Activated naive CD4-positive, alpha-beta T cell treated with anti-CD3 and anti-CD28 coated beads, Interleukin-2, amount 50 U/mL, for 16 hours (primary cell): ENCODE measurements at places on chromosomes 16 and 17.

- DNase-seq, result no peak
These were observed 63.3 kb upstream of the TMC5 start for GRCh38 chr16:19354371-19354770.

DNA sequence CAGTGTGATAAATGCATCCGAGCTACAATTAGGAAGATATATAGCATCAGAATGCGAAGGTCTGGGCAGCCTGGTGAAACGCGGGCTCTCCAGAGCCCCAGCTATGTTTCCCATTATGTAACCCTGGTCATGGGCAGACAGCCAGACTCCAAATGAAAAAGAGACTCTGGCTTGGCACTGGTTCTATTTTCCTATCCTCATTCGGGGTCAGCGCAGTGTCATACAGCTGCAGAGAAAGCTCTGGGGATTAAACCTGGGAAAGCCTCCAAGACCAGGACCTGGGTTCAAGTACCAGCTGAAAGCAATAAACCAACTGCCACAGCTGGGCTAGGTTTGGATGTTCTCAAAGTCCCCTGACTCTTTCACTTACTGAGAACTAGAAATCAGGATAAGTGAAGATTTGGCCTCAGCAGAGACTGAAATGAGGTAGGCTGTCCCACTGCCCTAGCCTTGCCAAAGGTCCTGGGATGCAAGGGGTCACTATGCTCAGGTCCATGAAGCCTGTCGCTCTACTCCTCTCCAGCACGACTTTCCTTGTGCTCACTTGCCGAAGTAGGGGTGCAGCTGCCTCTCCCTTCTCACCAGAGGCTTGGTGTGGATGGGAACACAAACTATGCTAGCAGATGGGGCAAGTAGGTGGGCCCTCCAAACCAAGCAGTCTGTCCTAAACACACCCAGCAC lies 123.8 kb downstream of the SMG6 start:
- DNase-seq, result no peak

GRCh38 chr17:82399041-82399441 lies 19.1 kb upstream of the HEXD start:
- DNase-seq, result no peak

- no peak for DNase-seq
These were observed 45.9 kb downstream of the ABAT start for GRCh38 chr16:8720080-8720966.

- DNase-seq, result no peak
These were observed 88.4 kb upstream of the ATF7IP2 start for GRCh38 chr16:10297341-10298006.

DNA sequence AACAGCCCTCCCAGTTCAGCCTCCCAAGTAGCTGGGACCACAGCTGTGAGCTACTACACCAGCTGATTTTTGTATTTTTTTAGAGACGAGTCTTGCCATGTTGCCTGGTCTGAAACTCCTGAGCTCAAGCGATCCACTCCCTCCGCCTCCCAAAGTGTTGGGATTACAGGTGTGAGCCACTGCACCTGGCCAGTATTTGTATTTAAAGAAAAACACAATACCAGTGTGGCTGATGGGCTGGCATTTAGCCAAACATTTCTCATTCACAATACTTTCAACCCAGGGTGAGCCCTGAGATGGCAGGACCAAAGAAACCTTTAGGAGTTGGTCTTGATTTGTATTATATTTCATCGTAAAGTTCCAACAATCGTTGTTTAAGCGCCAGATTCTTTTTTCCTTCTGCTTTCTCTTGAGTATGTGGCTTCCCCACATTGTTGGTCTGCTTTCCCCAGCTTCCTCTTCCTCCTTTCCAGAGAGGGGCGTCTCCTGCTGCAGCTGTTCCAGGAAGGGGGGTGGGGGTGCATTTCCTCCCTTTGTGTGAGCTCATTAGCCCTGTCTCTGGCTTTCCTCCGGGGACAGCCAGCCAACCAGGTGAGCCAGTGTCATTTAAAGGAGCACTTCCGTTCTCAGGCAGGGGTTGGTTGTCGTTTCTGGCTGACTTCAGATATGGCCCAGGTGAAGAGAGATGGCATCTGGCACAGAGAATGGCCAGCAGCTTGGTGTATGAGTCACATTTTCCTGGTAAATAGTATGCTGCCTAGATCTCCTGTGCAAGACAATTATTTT lies 79.9 kb downstream of the GPRC5B start:
- peak; percentile 17 for DNase-seq

DNA sequence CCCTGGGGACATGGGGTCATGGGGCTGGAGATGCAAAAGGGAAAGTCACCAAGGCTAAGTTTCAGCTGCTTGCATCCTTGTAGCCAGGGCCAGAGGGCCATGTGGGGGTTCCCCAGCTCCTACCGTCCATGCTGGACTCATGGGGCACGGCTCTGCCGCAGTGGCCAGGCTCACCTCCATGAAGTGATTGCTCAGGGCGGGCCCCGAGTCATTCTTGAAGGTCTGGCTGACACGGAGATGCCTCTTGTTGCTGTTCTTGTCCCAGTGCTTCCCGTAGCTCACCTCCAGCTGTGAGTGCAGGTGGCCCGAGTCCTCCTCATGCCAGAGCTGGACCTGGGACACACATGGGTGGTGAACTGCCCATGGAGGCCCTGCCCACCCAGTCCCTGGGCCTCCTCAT lies 114.5 kb downstream of the RMI2 start:
- DNase-seq, result no peak

GRCh38 chr16:79349803-79350202 lies 250.7 kb downstream of the MAF start:
- DNase-seq, result no peak

GRCh38 chr17:47190243-47190642 lies 1.1 kb upstream of the CDC27 start:
- no peak for DNase-seq
